ENCODE measurements at places on chromosomes 2 and 18. TPM values are rescaled to one million over a fixed set of nuclear protein-coding genes. Genes with fewer than 3 reads are reported as not detected.

Gene HMSD
- 0.83 TPM for total RNA-seq

Gene DCDC2C
- not detected for total RNA-seq

Gene PTPRN
- 3.5 TPM for total RNA-seq

Gene CRIM1
- 135 TPM for total RNA-seq

Gene IGFBP5
- 1,100 TPM for total RNA-seq

Gene ATP6V1B1
- total RNA-seq, result 2.1 TPM

Gene NT5DC4
- not detected for total RNA-seq

Gene PFN4
- total RNA-seq, result 1.5 TPM

Gene DAW1
- not detected for total RNA-seq

Gene SPAG16
- 36.0 TPM for total RNA-seq

Gene GKN1
- not detected for total RNA-seq

Gene RTTN
- total RNA-seq, result 19.0 TPM

Gene ST8SIA5
- under 0.01 TPM for total RNA-seq

Gene METTL4
- total RNA-seq, result 12.2 TPM

Gene ERFE
- 1.5 TPM for total RNA-seq

Gene ZNF804A
- 3.0 TPM for total RNA-seq

Gene IL36A
- not detected for total RNA-seq

Gene DNAJC10
- 70.1 TPM for total RNA-seq

Gene GALNT3
- total RNA-seq, result 0.66 TPM
